ENCODE measurements at places on chromosomes 12 and 14.
A peak's percentile ranks its signal among the peaks of the same experiment; 100 is the strongest.

DNA sequence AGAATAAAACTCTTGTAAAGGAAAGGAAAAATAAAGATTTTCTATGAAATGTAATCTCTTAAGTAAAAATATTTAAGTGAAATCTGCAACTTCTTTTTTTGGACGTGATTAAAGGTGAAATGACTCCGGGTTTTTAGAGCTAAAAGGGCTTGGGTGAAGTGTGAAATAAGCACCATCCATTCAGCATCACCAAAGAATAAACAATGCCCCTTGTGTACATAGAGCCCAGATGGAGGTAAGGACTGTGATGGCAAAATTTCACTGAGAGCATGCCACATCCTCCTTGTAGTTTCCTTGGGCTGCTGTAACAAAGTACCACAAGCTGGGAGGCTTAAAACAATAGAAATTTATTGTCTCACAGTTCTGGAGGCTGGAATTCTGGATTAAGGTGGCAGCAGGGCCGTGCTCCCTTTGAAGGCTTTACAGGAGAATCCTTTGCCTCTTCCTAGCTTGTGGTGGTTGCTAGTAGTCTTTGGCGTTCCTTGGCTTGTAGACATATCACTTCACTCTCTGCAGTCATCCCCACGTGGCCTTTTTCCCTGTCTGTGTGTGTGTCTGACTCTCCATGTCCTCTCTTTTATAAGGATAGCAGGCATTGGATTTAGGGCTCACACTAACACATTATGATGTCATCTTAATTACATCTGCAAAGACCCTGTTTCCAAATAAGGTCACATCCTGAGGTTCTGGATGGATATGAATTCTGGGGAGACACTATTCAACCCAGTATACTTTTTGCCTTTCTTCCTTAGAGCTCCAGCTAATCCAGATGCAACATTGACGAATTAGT, 24.2 kb downstream of the ZNF664 start:
- DNase-seq = no peak

DNA sequence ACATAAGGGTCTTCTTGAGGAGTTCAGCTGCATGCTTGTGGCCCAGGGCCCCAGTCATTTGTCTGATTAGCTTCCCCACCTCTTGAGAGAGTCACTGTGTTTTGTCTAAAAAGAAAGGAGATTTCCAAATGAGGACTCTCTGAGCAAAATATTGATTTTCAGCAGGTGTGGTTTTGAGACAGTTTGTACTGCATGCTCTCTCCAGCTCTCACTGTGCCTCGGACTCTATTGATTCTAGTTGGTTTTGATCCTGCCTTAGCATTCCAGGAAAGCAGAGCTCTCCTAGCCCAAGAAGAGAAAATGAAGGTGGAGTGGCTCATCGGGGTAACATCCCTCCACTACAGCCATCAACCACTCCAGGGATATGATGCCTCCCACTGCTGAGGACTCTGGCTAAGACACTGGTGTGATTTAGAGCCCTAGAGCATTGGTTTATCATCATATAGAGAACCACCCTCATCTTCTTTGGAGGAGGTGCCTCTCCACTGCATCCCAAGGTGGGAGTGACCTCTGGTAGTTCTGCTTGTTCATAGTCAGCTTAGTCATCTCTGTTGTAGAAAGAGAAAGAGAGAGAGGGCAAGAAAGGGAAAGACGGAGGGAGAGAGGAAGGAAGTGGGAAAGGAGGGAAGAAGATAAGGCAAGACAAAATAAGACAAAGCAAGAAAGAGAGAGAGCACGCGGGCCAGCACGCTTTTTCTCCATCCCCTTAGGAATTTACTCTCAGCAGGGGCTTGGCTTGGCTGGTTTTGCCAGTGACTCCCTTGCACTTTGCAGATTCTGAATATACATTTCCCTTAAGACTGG, 365.6 kb downstream of the DPF3 start:
- no peak for DNase-seq

- peak; percentile 16 for DNase-seq
Measured at GRCh38 chr12:109309381-109310246, 530 bp upstream of the FOXN4 start.

- DNase-seq = no peak
Measured at GRCh38 chr14:102891111-102891510, 31.4 kb upstream of the AMN start.

DNA sequence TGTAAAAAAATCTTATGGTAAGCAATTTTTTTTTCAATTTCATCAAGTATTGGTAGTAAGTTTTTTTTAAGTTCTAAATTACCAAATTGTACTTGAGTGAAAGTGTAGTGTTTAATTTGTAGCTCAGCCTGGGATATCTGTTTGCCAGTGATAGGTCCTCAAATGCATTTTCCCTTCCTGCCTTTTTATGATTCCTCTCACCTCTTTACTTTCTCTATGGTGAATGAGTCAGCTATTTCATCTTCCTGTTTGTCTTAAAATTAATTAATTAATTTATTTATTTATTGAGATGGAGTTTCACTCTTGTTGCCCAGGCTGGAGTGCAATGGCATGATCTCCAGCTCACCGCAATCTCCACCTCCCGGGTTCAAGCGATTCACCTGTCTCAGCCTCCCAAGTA, 10.6 kb downstream of the SRP54 start:
- DNase-seq = no peak

GRCh38 chr14:91477388-91477787, 32.7 kb downstream of the PPP4R3A start:
- DNase-seq = no peak

DNA sequence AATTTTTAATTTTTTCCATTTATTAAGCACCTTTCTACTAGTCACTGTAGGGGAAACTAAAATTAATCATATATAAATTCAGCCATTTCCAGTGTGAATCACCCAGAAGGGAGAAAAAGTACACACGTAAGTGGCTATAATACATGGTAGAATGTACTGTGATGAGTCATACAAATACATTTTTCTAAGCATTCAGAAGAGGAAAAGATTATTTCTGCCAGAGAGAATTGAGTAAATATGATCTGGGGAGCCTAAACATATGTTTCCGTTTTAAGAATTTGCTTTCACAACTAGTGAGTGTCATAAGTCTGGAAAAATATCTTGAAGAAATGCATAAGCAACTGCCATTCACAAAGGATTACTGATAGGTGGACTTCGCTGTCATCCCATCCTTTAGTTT, 102.8 kb downstream of the TGFB3 start:
- DNase-seq = no peak

- no peak for DNase-seq
Measured at GRCh38 chr12:90972226-90972625, 17.2 kb upstream of the CCER1 start.

GRCh38 chr14:66330916-66331315, 155.3 kb upstream of the CCDC196 start:
- DNase-seq = no peak
